ENCODE measurements at places on chromosomes 2 and 18. TPM values are rescaled to one million over a fixed set of nuclear protein-coding genes. Genes with fewer than 3 reads are reported as not detected.

The DCDC2C gene
- not detected for total RNA-seq

The ZC3H15 gene
- total RNA-seq = 83.0 TPM

The LBX2 gene
- 1.5 TPM for total RNA-seq

The UGT1A3 gene
- not detected for total RNA-seq

The FAM124B gene
- 0.45 TPM for total RNA-seq

The CD207 gene
- 1.1 TPM for total RNA-seq

DNA sequence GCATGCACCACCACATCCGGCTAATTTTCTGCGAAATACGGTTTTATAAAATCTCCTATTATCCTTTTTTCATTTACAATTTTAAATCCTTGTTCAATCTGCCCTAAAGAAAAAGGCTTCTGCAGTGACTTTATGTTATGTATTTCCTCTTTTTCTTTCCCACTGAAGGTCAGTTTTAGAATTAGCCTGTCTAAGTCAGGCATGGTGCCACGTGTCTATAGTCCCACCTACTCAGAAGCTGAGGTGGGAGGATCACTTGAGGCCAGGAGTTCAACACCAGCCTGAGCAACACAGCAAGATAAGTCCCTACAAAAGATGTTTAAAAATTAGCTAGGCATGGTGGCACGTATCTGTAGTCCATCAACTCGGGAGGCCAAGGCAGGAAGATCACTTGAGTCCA is 39.8 kb upstream of the TNFRSF11A start:
- no peak for DNase-seq

- no peak for DNase-seq
These were observed 138.4 kb downstream of the ZNF516 start for GRCh38 chr18:76356666-76357065.

- DNase-seq = no peak
These were observed 405.8 kb downstream of the EPHA4 start for GRCh38 chr2:221166292-221166691.

- DNase-seq = peak; percentile 88
These were observed at the start of gene OSGEPL1 for GRCh38 chr2:189762551-189763298. Gene OSGEPL1 (minus strand): TSS chr2:189762792. CDS start chr2:189761640, 1,152 bp downstream.

DNA sequence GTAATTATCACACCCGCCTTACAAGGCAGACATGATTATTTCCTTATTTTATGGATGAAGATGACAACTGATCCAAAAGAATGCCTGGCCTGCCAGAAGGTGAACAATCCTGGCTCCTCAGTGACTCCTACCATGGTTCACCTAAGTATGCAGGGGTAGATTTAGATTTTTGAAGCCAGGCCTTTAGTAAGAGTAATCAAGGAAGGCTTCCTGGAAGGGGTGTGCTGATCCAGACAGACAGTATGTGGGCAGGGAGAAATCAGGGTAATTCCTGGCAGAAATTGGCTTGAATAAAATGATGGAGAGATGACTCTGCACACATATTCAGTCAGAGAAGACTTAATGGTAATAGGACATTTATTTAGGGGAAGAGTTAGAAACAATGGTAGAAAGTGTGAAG is 637.7 kb upstream of the FANCL start:
- DNase-seq = no peak

GRCh38 chr2:157898591-157898996 is 22.5 kb upstream of the ACVR1 start:
- no peak for DNase-seq

DNA sequence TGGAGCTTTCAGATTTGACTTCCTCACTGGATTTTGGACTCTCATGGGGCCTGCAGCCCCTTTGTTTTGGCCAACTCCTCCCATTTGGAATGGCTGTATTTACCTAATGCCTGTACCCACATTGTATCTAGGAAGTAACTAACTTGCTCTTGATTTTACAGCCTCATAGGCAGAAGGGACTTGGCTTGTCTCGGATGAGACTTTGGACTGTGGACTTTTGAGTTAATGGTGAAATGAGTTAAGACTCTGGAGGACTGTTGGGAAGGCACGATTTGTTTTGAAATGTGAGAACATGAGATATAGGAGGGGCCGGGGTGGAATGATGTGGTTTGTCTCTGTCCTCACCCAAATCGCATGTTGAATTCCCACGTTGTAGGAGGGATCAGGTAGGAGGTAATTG is 233.4 kb upstream of the GALNT5 start:
- no peak for DNase-seq

- no peak for DNase-seq
These were observed 133.5 kb upstream of the TTC39C start for GRCh38 chr18:23880931-23881617.

- DNase-seq = no peak
These were observed 60.3 kb upstream of the LYPD6B start for GRCh38 chr2:148978026-148978685.

Data from natural killer cell treated with Interleukin-12 subunit alpha and Interleukin-12 subunit beta and Interleukin-15 and Interleukin-18, amount 100 ng/mL, for 72 hours (primary cell).